ENCODE measurements at places on chromosomes 12 and 14.
A peak's percentile ranks its signal among the peaks of the same experiment; 100 is the strongest.

GRCh38 chr12:31362115-31362758, 36.3 kb upstream of the SINHCAF start:
- DNase-seq, result no peak

DNA sequence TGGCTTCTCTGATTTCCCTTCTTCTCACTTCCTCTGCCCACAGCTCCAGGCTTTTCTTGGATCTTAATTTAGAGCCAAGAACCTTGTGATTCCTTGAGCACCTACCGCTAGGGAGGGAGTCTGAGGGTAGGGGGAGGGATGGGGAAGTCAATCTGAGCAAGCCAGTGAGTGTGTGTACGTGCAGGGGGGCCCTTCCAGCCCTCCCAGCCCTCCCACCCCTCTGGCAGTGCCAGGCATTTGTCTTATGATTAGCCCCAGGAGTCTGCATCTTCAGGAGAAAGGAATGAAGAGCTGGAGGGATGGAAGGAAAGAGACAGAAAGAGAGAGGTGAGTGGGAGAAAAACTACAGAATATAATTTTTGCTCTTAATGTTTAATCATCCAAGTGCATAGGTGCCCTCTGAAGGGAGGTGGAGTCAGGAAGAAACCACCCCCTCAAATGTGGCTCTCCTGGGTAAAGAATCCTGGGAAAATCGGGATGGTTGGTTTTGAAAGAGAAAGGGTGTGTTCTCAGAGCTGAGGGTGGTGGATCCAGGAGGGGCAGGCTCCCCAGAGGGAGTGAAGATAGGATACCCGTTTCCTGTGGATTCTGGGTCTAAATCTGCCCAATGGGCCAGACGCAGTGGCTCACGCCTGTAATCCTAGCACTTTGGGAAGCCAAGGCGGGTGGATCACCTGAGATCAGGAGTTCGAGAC, 2.1 kb downstream of the PIANP start:
- DNase-seq, result no peak

DNA sequence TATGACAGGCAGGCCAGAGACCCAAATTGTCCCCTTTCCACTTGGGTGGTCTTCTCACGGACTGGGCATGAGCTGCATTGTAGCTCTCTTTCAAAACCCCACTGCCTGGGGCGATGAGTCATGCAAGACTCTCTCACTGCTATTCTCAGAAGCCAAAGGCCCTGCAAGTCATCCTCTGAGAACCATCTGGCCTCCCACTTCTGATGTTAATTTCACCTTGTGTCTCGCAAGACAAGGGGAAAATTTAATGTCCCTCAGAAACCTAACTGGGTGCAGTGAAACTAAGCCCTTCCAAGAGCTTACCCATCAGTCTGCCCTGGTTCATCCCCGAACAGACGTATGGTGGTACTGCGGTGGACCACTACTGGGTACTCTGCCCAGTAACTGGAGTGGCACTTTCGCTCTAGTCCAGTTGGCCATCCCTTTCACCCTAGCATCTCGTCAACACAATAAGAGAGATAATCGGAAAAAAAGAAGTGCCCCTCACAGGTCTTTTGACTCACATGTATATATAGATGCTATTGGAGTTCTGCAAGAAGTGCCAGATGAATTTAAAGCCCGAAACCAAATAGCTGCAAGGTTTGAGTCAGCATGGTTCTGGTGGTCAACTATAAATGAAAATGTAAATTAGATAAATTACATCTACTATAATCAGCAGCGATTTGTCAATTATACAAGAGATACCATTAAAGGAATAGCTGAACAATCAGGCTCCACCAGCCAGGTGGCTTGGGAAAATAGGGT, 31.3 kb upstream of the LALBA start:
- no peak for DNase-seq

- DNase-seq, result no peak
These were observed 1071.0 kb downstream of the SLC6A15 start for GRCh38 chr12:83841620-83842019.

GRCh38 chr12:104686196-104686595, 229.4 kb downstream of the CHST11 start:
- DNase-seq, result no peak

DNA sequence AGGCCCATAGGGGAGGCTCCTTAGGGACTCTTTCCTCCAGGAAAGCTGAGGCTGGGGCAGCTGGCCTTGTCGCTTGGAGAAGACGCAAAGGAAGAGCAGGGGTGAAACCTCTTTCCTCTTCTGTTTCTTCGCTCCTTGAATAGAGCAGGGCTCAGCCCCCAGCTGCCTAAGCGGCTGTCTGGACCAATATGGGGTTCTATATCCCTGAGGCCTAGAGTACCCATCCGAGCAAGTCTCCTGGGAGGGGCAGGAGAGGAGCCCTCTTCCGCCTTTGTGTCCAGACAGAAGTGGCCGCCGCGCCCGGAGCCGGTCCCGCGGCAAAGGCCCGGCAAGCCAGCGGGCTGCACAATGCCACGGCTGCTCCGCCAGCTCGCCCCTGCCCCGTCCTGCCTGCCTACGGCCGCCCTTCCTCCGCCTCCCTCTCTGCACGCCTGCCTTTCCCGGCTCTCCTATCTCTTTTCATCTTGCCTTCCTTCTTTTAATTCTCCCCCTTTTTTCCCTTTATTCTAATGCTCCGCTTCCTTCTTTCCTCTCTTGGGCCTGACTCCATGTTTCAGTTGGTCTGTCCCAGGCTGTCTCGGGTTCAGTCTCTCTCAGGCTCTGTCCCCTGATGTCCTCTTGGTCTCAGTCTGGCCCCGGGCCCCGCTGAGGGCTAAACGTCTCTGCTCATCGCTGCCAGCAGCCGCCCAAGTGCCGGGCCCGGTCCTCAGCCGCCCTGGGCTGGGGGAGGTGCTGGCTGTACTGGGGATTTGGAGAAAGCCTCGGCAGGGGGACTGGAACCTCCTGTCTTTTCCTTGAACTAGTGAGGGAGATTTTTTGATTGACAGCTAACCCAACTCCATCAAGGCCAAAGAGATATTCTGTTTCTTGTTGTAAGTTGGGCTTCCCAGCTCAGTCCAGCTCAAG, 2.5 kb upstream of the HOXC9 start:
- no peak for DNase-seq

DNA sequence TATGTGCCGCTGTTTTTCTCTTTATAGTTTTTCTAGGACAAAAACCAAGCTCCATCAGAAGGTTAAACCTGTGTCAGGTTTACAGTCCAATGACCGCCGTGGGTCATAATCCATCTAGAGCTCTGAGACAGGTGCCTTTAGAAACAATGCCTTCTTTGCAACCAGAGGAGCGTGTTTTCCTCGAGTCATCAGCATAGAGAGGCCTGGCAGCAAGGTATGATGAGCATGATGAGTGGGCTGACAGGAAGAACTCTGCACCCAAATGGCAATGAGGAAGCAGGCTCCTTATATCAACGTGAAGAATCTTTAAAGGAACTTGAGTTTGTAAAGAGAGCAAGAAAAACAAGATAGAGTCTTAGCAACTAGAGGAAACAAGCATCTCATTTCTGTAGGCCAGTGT, 60.5 kb upstream of the NUDT4 start:
- no peak for DNase-seq

GRCh38 chr12:112916270-112916669, 9.5 kb downstream of the OAS1 start:
- DNase-seq, result no peak

DNA sequence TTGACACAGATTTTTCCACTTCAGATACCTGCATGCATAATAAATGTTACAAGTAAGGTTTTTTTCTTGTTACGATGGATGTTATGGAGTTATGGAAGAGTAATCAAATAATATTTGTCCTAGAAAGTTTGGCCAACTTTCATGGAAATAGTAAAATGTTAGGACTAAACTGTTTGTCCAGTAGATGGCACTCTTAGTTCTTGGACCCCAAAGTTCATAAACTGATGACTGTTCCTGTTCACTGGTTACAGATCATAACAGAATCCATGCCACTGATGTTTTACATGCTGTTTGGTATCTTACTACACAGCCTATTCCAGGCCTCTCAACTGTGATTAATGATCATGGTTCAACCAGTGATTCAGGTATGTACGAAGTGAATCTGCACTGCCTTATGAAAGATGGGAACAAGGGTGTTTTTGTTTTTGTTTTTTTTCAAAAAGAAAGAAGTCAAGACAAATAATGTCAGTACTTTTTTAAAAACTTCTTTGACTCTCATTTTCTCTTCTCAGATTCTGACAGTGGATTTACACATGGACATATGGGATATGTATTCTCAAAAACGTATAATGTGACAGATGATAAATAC, 48.8 kb upstream of the SLCO1C1 start:
- DNase-seq, result peak; percentile 41

DNA sequence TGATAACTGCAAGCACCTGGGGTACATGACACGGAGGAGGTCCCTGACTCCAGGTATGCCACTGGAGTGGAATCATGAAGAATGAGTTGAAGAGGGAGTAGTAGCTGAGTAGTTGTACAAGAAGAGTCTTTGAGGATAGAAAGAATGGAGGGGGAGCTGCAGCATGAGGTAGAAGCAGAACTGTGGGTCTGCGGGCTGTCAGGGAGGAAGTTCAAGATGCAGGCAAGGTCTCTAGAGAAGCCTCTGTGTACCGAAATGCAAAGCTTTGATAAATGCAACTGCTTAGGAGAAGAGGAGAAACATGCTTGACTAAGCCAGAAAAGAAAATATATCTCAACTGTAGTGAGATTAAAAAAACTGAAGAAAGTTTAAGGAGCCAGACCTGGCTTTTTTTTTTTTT, 91.5 kb downstream of the CPNE8 start:
- no peak for DNase-seq

DNA sequence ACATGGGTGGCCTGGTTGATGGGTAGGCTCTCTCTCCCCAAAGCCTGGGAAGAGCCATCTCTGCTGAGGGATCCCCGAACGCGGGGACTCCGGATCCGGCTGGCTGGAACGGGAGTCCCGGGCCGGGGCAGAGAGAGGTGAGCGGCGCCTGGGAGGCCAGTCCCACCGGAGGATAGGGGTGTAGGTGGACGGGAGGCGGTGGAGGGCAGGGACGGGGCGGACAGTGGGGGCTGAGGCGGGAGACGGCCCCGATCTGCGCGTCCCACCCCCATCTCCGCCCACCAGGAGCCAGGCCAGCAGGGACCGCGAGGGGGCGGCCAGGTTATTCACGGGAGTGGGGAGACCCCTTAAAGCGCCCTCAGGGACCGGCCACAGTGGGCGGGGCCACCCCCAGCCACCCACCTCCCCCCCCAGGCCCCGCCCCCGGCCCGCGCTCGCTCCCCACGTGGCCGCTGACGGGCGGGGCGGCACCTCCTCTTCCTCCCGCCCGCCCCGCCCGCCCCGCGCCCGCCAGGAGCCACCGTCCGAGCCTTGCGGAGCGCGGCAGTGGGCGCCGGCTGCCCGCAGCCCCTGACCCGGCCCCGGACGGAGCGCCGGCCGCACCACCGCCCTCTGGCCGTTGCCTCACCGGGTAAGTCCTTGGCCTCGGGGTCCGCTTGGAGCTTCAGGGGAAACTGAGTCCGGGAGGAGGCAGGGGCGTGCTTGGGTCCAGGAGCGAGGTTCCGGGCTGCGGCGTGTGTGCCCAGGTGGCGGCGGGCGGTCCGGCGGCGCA, at the start of gene INF2:
Gene INF2 (plus strand): TSS at position 510 of the 772 bp plus-strand sequence. CDS start 11,748 bp downstream, outside the sequence.
- no peak for DNase-seq

GRCh38 chr14:105173901-105174894, 5.6 kb upstream of the JAG2 start:
- DNase-seq, result no peak

GRCh38 chr12:113005762-113006161, 27.4 kb downstream of the OAS2 start:
- DNase-seq, result no peak

DNA sequence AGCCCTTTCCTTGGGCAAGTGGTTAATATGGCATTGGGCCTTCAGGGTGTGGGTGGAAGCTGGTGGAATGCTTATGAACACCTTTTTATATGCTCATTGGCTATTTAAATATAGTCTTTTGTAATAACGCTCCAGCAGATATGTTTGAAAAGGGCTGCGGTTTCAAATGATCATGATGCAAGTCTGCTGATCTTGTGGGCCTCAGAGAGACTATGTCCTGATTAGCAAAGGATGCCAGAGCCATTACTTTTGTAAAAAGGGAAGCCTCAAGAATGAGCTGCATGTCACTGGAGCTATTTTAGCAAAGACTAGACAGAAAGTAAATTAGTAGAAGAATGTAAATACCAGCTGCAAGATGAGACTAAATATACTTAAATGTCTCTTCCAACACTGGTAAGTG, 200.5 kb downstream of the GXYLT1 start:
- no peak for DNase-seq

DNA sequence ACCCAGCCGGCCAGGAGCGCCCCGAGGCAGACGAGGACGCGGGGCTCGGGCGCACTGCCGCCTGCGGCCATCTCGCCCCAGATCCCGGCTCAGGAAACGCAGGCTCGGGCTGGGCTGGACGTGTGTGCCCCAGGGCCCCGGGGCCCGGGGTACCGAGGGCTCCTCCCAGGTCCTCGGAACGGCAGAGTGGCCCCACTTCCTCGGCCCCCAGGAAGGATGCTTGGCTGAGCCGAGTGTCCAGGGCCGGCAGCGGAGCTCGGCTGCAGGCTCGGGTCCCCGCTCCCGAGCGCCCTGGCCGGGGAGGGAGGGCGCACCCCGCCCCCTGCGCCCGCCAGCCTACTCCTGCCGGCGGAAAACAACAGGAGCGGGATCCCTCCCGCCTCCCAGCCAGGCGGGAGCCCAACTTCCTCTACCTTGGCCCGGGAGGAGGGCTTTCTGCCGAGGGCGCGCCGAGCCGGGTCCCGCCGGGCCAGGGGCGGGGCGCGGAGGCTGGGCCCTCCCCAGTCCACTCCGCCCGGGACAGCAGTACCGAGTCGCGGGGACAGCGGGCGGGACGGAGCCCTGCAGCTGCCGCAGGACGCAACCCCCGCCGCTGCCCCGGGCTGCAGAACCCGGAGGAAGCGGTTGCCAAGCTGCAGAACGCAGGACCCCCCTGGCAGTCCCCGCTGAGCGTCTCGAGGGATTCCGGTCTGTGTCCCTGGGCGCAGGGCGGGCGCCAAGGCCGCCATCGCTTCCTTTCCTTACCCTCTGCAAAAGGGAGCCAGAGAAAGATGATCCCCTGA, at the start of gene VSIG10:
Gene VSIG10 (minus strand): TSS at position 411 of the 782 bp plus-strand sequence. CDS start 340 bp downstream, at position 71.
- DNase-seq, result peak; percentile 38

GRCh38 chr14:54901380-54902142, 1.1 kb downstream of the GCH1 start:
- no peak for DNase-seq

DNA sequence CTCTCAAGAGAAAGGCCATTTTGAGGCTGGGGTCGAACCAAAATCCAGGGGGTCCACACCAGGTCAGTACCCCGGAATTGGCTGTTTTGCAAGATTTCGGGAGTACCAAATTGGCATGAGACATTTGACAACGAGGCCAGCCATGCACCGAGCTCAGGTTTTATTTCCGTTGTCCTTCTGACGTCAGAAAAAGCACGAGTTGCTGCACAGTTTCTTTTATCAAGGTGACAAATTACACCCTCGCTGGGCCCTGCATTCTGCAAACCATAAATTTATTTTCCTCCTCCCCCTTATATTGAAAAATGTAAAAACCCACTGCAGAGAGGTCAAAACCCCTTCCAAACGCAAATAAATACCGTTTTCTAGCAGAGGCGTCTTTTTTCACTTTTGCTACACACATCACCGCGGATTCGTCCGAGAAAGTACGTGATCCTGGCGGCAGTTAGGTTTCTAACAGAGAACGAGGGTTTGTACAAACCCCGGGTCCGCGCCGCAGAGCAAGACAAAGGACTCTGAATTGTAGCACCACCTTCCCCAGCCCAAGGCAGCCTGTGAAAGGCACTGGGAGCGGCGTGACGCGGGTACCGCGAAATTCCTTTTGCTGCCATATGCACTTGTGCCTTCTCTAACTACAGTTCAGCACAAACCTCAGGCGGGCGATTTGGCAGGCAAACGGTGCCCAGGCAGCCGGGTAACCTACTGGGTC, 1.8 kb downstream of the SLC38A1 start:
- DNase-seq, result peak; percentile 53

GRCh38 chr12:80053051-80053790, 46.1 kb upstream of the OTOGL start:
- peak; percentile 51 for DNase-seq
